ENCODE measurements at places on chromosomes 7 and 10.

- DNase-seq, result no peak
These were observed 115.8 kb upstream of the VSTM2A start for GRCh38 chr7:54426406-54426805.

- DNase-seq, result no peak
These were observed 115.7 kb upstream of the CACNA2D1 start for GRCh38 chr7:82559193-82559805.

DNA sequence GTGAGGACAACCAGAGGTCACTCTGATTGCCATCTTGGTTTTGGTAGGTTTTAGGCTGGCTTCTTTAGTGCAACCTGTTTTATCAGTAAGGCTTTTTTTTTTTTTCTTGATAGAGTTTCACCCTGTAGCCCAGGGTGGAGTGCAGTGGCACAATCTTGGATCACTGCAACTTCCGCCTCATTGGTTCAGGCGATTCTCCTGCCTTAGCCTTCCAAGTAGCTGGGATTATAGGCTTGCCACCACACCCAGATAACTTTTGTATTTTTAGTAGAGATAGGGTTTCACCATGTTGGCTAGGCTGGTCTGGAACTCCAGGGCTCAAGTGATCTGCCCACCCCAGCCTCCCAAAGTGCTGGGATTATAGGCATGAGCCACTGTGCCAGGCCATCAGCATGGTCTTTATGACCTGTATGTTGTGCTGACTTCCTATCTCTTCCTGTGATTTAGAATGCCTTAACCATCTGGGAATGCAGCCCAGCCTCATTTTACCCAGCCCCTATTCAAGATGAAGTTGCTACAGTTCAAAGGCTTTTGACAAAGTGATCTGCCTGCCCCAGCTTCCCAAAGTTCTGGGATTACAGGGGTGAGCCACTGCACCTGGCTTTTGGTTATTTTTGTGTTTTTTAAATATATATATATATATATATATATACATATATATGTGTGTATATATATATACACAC is 7.0 kb upstream of the ZNF425 start:
- no peak for DNase-seq

- DNase-seq, result no peak
These were observed 112.3 kb downstream of the HTR7 start for GRCh38 chr10:90745565-90745964.

GRCh38 chr10:29465384-29465783 is 169.4 kb downstream of the SVIL start:
- DNase-seq, result no peak

GRCh38 chr10:116241642-116242410 is 31.2 kb downstream of the GFRA1 start:
- DNase-seq, result no peak

- no peak for DNase-seq
These were observed 496.8 kb downstream of the TFEC start for GRCh38 chr7:115533785-115534184.

GRCh38 chr10:381346-381745 is 246.1 kb downstream of the ZMYND11 start:
- no peak for DNase-seq

GRCh38 chr7:108770981-108771745 is 201.5 kb downstream of the DNAJB9 start:
- DNase-seq, result no peak

GRCh38 chr10:124092860-124093773 is at the start of gene CHST15:
CHST15 (minus strand) TSS chr10:124093598; CDS start chr10:124046212, 47,386 bp downstream.
- DNase-seq, result peak; percentile 3

DNA sequence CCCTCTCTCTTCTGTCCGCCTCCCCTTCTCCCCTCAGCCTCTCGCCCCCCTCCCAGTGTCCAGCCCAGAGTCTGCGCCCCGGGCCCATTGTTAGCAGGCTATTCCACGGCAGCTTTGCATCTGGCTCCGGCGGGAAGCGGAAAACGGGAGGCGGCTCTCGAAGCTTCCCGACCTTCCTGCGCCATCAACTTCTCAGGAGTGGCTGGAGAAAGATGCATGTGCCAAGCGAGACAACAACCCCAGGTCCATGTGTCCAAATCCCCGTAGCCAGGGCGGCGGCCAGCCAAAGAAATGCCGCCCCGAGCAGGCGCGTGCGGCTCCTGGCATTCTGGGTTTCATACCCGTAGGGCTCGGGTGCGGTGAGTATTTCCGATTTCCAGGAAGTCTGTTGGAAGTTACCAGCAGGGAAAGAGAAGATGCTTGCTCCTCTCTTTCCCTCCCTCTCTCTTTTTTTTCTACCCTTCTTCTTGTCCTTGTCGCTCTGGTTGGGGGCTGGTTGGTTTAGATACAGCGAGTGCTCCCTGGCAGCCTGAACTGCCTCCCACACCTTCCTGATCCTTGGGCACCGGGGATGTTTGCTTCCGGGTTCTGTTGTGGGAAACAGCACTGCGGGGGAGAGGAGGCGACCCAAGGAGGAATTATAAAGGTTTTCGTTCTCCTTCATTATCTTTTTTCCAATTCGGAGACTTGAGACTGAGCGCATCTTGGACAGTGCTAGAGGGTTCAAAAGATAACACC is 1.2 kb upstream of the HOXA2 start:
- no peak for DNase-seq

GRCh38 chr10:102603946-102604345 is 40.3 kb upstream of the TRIM8 start:
- DNase-seq, result no peak

DNA sequence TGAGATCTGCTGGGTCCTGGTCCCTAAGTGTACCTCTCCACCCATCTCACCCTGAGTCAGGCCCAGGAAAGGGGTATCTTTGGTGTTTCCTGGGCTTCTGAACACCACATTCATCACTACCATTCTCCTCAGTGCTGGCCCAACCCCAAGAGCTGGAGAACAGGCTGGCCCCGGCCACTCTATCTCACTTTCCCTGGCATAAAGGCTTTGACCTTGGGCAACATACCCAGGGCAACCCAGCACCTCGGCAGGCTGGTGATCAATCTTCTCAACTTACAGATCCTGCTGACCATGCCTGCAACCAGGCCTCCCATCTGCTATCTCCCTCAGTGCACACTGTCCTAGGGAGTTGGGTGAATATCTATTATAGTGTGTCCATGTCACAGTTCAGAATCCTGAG is 2.1 kb downstream of the VSIR start:
- DNase-seq, result no peak

DNA sequence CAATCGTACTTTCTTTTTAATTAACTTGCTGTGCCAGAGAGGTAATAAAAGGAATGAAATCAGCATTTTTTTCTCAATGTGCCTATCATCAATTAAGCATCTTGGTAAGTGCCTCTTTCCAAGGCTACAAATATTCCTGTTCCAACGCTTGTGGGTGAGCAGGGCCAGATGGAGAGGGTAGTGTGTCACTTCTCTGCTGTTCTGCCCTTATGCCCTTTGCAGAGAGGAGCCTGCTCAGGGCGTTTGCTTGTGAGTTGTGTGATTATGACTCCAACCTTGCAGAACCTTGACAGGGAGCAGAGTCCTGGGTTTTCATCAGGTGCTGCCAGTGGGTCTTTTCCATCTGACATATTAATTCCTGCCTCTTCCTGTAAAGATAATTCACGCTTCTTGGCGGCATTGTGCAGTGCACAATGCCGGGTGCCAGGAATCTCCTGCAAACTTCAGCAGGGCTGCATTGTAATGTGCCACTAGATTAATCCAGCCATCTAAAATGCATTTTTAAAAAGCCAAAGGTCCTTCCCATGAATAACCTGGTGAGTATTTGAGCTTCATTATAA is 234.4 kb downstream of the ARHGAP12 start:
- DNase-seq, result no peak

DNA sequence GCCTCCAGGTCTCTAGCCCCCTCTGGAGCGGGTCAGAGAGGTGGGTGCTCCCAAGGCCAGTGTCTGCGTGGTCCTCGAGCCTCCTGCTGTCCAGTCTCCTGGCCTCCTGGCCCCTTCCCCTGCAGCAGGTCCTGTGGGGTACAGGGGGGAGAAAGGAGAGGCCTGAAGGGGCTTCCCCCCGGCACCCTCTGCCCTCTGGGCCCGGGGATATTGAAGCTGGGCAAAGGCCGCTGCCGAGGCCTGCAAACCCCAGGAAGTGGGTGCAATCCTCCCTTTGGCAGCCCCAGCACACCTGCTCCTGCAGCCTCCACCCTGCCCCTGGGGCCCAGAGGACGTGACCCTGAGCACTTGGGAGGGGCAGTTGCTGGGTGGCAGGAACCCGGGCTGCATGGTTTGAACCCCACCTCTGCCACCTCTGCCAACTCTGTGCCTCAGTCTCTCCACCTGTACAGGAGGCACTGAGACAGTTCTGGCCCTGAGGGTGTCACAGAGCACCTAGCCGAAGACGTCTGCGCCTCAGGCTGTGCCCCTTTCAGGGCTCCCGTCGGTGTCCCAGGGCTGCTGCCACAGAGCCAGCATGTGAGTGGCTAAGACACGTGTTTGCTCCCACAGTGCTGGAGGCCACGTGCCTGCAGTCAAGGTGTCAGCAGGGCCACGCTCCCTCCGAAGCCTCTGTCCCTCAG is 59.1 kb upstream of the INPP5A start:
- DNase-seq, result no peak

- DNase-seq, result no peak
These were observed 568 bp downstream of the MGAM2 start for GRCh38 chr7:142112086-142112485.

GRCh38 chr7:3657206-3657605 is 356.2 kb downstream of the SDK1 start:
- DNase-seq, result no peak

GRCh38 chr7:23268746-23269145 is 22.2 kb downstream of the GPNMB start:
- DNase-seq, result no peak

DNA sequence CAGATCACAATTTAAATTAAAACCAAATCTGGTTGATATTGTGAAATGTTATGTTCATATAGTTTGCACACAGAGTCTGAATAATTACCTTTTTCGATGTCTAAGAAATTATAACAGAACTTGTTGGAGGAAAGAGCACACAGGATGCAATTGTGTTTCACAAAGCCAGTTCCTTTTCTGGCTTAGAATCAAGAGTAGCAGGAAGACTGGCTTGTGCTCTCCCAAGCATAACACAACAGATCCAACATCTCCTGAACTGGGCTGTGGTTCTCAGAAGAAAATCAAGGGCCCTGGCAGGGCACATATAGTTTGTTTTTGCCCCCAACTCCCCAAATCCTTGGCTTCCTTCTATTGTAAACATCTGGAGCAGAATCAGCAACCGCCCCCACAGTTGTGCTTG is 62.7 kb downstream of the LRRC4 start:
- no peak for DNase-seq

GRCh38 chr10:72911758-72912157 is 18.2 kb downstream of the OIT3 start:
- no peak for DNase-seq

GRCh38 chr7:30116771-30117170 is 18.0 kb upstream of the MTURN start:
- no peak for DNase-seq

DNA sequence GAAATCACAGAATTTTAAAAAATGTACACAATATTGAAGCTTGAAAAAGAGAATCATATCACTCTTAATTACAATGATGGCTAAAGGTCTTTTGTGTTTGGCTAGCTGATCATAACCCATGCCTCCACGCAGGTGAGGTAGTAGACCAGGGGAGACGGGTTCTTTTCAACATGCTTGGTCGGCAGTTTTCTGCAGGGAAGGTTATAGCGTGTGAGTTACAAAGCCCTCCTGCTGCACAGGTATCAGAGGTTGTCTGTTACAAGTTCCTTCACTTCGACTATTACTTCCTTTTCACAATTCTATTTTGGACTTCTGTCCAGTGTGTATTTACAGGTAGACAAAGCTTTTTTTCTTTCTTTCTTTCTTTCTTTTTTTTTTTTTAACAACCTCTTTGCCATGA is 127.1 kb upstream of the PRPS1L1 start:
- no peak for DNase-seq

DNA sequence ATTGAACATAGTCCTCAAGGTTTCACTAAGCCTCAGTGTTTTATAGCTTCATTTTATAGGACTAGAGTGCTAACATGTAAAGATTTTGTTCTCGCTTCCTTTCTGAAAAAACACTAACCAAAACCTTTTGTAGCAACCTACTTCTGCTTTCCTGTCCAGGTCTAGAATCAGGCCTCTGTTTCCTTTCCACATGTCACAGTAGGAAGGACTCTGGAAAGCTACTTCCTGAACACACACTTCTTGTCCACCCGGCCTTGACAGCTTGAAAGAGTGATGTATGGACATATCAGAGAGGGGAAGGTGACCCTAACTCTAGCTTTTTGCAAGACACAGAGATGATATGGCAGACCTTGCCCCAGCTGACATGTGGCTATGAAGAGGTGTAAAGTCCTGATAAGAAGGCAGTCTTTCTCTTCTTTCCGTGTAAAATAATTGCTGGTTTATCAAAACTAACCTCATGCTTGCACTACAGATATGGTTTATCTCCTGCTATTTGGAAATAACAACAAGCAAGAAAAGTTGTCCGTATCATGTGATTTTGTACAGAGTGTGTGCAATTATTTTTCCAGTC is 175.4 kb downstream of the SKAP2 start:
- DNase-seq, result no peak

GRCh38 chr10:100528921-100529474 is 673 bp downstream of the NDUFB8 start:
- DNase-seq, result no peak

DNA sequence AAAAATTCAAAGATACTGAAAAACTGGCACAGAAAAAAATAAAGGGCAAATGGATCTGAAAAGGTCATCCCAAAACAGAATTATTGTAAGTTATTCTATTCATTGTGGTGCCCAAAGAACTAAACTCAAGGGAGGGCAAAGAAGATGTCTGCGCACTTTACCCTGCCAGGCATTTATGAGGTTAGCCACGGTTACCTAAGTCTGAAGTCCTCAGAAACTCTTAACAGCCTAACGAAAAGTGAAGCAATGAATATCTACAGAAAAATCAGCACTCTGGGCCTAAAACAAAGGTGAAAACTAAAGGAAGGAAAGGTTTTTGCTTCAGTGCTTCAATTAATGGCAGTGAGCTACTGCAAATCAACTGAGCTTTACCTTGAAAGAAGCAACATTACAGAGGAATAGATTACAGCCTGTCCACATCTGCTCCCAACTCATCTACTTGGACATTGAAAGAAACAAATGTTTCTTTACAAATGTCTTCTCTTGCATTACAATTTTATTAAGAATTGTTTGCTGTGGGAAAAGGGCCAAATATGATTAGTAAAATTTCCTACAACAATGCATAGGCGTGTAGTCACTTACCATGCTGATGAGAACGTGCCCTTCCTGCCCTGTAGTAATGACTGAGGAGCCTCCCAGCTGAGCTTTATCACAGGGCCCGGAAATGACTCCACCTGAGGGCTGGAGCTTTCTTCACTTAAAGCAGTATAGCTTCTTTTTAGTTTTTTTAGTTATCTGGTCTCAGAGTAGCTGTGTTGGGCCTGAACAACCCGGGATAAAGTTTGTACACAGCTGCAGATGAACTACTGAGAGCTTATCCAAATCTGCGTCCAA is at the start of gene TUBAL3:
Gene TUBAL3, minus strand, starts transcription at position 621 of the 834 bp plus-strand sequence. Its CDS starts 36 bp downstream, at position 585.
- DNase-seq, result no peak
